GM19239 (cell line): ENCODE measurements at places on chromosomes 7 and 10.

DNA sequence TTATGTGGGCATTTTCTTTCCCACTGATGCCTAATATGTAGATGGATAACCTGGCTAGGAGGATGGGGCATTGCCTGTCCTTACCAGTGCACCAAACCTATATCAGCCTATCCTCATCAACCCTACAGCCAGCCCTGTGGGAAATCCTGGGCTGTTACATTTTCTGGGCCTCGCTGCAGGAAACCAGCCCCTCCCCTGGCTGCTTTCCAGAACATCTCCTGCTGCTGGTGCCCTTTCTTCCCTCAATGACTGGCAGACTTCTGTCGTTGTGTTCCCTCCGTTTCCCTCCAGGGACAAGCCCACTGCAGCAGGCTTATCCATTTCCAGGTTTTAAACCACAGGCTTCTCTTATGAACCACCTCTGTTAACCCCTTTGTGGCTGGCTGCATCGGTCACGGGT, 486.1 kb upstream of the COBL start:
- DNase-seq, result no peak

- no peak for DNase-seq
Observed at GRCh38 chr10:93498166-93498565, 1.8 kb downstream of the CEP55 start.

GRCh38 chr7:80082213-80082612, 52.4 kb upstream of the GNAI1 start:
- DNase-seq, result no peak

- no peak for DNase-seq
Observed at GRCh38 chr10:130714742-130715467, 578.7 kb downstream of the GLRX3 start.

DNA sequence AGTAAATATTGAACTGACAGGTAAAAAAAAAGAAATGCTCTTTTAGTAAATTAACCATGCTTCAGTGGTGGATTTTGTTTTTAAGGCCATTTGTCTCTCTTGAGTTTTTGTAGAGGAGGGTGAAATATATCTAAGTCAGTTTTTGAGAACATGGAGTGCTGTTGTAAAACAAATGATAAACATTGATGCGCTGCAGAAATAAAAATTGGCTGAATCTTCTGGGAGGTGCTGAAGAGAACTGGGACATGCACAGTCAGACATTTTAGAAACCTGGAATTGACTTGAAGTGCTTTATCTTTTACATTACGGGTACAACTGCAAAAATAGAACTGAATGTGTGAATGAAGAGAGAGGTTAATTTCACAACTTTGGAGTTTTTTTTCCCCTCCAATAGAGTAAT, 203.0 kb upstream of the HDAC9 start:
- no peak for DNase-seq

GRCh38 chr10:119520283-119520682, 22.2 kb downstream of the RGS10 start:
- no peak for DNase-seq

DNA sequence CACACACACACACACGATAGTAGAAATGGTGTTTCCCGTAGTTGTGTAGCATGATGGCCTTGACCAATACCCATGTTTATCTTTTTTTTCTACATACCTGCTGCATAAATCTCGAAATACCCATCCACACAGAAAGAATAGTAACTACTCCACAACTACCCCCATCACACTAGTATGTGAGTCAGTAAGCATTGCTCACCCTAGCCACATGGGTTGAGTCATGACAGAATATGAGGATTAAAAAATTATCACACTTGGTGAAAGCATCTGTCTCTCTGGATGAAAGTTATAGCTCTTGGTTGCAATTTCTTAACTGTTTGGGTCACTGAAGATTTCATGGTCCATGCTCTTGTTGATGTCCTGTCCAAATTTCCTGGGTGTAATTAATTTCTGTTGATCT, 103.4 kb upstream of the MDFIC start:
- DNase-seq, result no peak

DNA sequence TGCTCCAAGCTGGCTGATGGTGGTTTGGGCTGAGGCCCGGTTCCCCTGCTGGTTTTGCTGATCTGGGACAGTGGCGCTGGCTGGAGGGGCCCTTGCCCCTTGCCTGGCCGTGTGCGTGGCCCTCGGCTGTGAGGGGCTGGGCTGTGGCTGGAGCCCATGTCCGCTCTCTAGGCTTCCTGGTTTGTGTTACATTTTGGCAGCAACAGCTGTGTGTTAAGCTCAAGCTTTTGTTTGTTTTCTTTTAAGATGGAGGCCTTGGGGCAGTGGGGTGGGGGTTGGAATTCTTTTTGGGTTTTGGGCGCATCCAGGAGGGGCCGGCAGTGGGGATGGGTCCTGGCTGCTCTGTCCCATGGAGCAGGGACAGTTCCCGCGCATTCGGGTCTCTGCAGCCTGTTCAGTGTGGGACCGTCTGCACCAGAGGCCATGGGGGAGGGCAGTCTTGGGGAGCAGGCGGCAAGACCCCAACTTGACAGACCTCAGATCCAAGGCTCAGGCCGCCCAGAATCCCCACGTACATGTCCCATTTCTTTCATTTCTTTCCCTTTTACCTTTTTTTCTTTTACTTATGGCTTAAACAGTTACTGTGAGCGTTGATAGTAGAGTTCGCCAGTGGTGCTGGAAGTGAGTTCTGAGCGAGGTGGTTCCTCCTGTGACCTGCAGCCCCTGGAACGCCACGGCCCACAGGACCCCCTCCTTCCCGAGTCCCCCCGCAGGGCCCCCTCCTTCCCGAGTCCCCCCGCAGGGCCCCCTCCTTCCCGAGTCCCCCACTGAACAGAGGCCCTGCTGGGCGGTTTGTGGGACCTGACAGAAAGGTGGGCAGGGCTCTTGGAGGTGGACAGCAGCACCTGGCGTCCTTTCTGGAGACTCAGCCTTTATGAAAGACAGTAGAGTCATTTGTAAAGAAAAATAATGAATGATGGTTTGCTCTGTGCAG, 75.3 kb downstream of the INPP5A start:
- DNase-seq, result no peak

- no peak for DNase-seq
Observed at GRCh38 chr10:80465839-80466590, 11.9 kb downstream of the TSPAN14 start.

DNA sequence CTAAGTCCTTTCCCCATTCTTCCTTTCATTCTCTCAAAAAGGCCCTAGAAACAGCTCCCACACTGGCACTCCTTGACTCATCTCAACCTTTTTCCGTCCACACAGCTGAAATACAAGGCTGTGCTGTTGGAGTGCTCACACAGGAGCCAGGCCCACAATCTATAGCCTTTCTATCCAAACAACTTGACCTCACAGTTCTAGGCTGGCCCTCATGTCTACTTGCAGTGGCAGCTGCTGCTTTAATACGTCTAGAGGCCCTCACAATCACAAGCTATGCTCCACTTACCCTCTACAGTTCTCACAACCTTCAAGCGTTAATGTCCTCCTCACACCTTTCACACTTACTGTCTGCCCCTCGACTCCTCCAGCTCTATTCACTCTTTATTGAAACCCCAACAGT, 12.0 kb upstream of the LRRC61 start:
- DNase-seq, result no peak

GRCh38 chr7:25455683-25456251, 227.5 kb upstream of the NPVF start:
- no peak for DNase-seq

- no peak for DNase-seq
Observed at GRCh38 chr10:15293862-15294842, 76.9 kb downstream of the FAM171A1 start.

GRCh38 chr7:148906707-148907498, 22.8 kb upstream of the EZH2 start:
- no peak for DNase-seq

- no peak for DNase-seq
Observed at GRCh38 chr7:41886262-41886900, 183.5 kb upstream of the INHBA start.

GRCh38 chr10:125368146-125368545, 207.8 kb upstream of the CTBP2 start:
- DNase-seq, result no peak

DNA sequence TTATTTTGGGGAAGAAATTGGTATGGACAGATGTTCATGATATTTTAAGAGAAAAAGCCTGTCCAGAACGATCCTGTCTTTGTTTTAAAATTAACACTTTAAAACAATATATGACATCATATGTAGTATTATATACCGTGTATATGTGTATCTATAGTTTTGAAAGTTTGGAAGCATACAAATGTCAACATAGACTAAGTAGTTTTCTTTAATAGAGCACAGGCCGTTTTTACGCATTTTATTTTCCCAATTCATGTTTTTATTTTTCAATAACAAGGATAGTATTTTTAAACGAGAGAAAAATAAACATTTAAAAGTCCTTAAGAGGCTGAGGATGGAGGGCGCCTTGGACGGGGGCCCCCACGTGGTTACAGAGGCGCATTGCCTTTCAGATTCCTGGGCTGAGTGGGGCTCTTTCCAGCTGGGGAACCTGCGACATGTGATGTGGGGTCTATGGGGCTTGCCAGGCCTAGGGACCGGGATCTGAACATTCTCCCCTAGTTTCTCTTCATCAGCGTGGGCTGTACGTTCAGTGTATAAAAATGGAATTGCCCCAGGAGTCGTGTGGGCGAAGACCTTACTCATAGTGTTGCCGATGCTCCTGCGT, 127.8 kb upstream of the ZNF746 start:
- no peak for DNase-seq

- no peak for DNase-seq
Observed at GRCh38 chr7:71254751-71255150, 122.8 kb downstream of the GALNT17 start.

GRCh38 chr10:61257956-61258496, 195.2 kb downstream of the TMEM26 start:
- DNase-seq, result no peak
